ENCODE measurements at places on chromosomes 3 and 15. TPM values are rescaled to one million over a fixed set of nuclear protein-coding genes. Genes with fewer than 3 reads are reported as not detected.

DNA sequence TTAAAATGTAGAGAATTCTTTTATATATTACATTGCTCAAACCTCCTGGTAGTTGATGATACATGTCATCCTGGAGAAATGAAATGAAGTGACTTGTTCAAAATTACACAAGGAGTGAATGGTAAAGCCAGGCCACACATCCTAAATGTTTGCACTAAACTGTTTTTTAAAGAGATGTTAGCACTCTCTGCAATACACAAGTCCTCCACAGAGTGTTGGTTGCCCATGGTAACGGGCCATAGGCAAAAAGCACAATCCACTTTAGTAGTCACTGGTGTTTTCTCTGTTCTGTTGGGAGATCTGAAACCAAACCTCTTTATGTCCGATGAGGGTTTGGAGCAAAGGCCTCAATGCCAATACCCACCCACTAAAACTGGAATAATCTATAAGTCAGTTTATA is 907.4 kb downstream of the NTRK3 start:
- no peaks in the 10 kb centered on the region for H3K36me3 ChIP-seq
- no peak overlapping the region for H3K27ac ChIP-seq
- H3K4me3 ChIP-seq: no peak overlapping the region
- no peaks in the 10 kb centered on the region for H3K4me1 ChIP-seq
- DNase-seq: no peak
- H3K27me3 ChIP-seq: no peaks in the 10 kb centered on the region

GRCh38 chr15:61088675-61089074 is 140.4 kb downstream of the RORA start:
- H3K4me3 ChIP-seq: no peak overlapping the region
- no peaks in the 10 kb centered on the region for H3K36me3 ChIP-seq
- DNase-seq: no peak
- no peak overlapping the region for H3K27ac ChIP-seq
- H3K4me1 ChIP-seq: no peaks in the 10 kb centered on the region
- no peaks in the 10 kb centered on the region for H3K27me3 ChIP-seq

IL20RB gene
- 1.6 TPM for total RNA-seq

NRROS gene
- total RNA-seq: 14.4 TPM
